ENCODE measurements at places on chromosomes 5 and 9.

GRCh38 chr5:154296525-154297159 lies 106.1 kb downstream of the GALNT10 start:
- no peak for DNase-seq

DNA sequence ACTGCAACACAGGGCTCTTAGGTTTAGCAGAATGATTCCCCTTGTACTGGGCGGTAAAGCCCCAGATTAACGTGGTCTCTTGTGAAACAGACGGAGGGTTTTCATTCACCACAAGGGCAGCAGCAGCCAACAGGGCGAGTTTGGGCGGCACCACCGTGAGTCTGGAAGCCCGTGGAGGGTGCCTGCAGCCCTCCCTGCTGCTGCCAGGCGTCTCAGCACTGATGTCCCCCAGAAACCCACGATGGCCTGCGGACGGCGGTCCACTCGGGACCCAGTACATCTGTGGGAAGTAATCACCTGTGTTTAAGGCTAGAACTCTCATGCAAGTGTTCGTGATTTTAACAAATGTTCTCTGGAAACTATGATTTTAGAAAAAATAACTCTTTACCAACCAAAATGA lies 67.8 kb downstream of the IRX2 start:
- no peak for DNase-seq

GRCh38 chr5:5777013-5777412 lies 354.5 kb downstream of the ICE1 start:
- no peak for DNase-seq

GRCh38 chr5:146962801-146963355 lies 84.3 kb upstream of the PPP2R2B start:
- no peak for DNase-seq

DNA sequence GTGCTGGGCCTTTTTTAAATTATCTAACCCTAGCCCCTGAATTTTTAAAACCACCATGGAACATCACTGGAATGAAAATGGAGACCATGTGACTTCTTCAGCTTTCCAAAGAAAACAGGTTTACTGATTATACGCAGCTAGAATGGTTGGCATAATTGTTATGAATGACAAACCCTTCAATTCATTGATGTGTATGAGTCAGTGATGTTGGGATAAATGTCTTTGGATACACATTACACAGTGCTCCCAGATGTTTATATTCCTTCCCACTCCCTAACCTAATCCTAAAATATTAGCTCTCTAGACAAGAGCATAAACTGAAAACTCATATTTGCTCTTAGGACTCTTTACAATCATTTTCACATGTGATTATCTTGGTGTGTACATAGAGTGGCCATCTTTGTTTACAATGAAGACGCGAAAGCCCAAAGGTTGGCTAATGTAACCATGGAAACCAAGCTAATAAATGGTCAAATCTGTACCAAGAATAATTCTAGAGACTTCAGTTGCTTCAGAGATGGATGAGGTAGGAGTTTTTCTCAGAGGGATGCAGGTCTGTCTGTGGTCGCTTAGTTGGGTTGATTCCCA lies 131.2 kb upstream of the HMHB1 start:
- DNase-seq = no peak

DNA sequence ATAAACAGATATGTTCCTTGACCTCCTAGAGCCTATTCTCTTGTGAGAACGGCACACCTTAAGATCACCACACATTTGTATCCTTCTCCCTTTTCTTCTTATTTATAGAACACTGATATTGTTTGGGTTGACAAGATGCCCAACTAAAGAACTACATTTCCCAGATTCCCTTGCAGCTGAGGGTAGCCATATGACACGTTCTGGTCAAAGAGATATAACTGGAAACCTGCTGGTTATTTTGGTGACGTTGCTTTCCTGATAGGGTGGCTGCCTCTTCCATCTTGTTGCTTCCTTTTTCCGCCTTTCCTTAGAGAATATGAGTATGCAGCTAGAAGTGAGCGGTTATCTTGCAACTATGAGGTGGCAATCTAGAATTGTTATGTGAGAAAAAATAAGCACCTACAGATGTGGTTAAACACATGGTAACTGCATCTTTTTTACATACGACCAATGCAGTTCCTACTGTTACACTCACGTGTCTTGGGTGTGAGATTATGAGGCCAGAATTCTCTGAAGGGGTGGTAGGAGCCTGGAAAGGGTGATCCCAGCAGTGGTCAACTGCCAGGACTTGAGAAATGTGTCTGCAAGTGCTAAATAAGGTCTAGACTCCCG lies 72.9 kb downstream of the SEC61B start:
- DNase-seq = no peak

DNA sequence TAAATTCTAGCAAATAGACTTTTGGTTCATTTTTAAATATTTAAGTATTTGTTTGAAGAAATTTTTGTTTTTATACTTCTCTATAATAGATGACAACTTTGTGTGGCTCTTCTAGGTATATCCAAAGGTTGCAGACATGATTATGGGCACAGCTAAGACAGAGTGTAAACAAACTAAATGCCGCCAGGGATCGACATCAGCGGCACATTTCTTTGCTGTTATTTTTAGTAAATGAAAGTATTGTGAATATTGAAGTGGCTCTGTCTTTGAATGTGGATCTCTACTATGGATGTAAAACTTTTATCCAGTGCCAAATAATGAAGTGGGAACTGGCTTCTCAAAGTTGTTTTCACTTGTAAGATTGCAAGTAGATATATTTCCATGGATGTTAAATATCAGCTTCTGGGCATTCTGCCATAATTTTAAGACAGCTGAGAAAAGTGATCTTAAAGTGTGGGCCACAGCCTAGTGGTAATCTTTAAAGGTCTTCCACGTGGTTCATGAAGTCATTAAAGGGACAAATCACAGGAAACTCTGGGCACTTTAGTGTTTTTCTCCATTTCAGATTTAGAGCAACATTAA lies 589.9 kb downstream of the ZNF608 start:
- no peak for DNase-seq

- peak; percentile 60 for DNase-seq
Observed at GRCh38 chr5:134079748-134080581, 34.5 kb upstream of the TCF7 start.

DNA sequence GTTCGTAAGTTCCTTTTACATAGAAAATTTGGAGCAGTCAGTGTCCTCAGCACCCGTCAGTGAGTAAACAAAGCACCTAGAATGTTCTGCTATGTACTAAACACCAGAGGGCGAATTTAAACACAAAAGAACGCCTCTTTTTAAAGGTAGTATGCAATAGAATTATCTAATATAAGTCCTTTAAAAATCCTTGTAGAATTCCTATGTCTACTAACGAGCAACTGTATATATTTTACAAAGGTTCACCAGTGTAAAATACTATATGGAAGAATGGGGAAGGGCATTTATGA lies 499 bp upstream of the TMEM232 start:
- no peak for DNase-seq

- DNase-seq = no peak
Observed at GRCh38 chr9:115155037-115155436, 37.1 kb upstream of the TNC start.

DNA sequence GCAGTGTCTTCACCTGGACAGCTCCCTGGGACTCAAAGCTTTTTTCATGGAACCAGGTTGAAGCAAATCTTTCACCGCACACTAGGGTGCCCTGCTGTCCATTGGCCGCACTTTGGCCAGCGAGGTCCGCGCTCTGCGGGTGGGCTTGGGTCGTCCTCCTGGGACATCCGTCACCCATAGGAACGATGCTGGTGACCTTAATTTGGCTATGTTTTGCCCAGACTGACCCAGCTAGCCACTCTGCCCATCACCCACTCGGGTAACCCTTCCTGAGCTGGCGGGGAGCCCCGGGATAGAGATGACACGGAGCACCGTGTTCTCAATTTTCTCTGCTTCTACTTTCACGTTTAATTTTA lies 25.9 kb downstream of the ZDHHC11B start:
- DNase-seq = no peak

GRCh38 chr9:114616684-114617520 lies 5.8 kb downstream of the TMEM268 start:
- no peak for DNase-seq

All from activated CD4-positive, alpha-beta T cell treated with anti-CD3 and anti-CD28 coated beads for 24 hours (primary cell).